COLO829 (cell line): ENCODE measurements at places on chromosomes 16 and 17.

- no peak for DNase-seq
Measured at GRCh38 chr17:62679866-62680377, 52.5 kb downstream of the MRC2 start.

- DNase-seq = no peak
Measured at GRCh38 chr16:29876217-29876593, 13.2 kb upstream of the CDIPT start.

DNA sequence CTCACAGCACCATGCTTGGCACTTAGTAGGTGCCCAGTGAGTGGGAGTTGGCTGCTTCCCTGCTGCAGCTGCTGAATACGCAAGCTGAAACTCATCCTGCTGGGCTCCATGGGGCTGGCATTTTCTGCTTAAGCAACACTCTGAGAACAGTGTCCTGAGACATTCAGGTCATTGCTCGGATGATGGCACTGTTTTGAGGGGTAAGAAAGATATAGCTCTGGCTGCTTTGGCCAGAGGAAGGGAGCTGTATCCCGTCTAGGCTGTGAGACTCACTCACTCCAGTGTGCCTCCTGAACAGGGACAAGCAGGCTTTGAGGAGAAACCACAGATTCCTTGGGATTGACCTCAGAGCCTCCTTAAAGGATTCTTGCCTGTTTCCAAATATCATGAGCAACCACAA lies 120.5 kb downstream of the CLEC16A start:
- DNase-seq = no peak

- no peak for DNase-seq
Measured at GRCh38 chr16:50567651-50568050, 19.5 kb downstream of the NKD1 start.

- no peak for DNase-seq
Measured at GRCh38 chr17:45336390-45337182, 19.8 kb upstream of the MAP3K14 start.

GRCh38 chr16:27312580-27313421 lies 973 bp upstream of the IL4R start:
- DNase-seq = no peak

GRCh38 chr16:65749506-65749905 lies 617.0 kb upstream of the CDH5 start:
- DNase-seq = no peak

GRCh38 chr17:607361-608147 lies 107.1 kb downstream of the VPS53 start:
- no peak for DNase-seq

GRCh38 chr17:35493040-35493439 lies 44.4 kb downstream of the SLFN12L start:
- no peak for DNase-seq

GRCh38 chr17:80790981-80791742 lies 200.5 kb upstream of the CHMP6 start:
- no peak for DNase-seq

- DNase-seq = no peak
Measured at GRCh38 chr16:21642861-21643260, 9.5 kb downstream of the IGSF6 start.

DNA sequence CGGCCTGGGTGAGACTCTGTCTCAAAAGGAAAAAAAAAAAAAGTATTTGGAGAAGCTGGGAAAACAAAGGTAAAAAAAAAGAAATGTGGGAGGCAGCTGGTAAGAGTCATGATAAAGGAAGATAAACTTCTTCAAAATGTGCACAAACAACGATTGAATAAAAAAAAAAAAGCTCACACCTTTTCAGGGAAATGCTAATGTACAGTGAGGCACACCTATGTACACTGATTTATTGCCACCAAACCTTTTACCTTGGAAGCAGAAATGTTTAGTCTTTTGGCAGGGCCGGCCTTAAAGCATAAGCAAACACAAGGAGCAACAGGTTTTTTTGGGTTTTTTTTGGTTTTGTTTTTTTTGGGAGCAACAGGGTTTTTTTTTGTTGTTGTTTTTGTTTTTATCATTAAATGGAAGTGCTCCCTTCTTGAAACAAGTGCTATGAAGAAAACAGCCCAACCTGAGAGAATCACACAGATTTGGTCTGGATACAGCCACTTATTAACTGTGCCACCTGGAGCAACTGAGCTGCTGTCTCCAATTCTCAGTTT lies 29.8 kb upstream of the KCNJ2 start:
- DNase-seq = no peak

GRCh38 chr16:48960830-48961229 lies 320.8 kb downstream of the CBLN1 start:
- DNase-seq = no peak

DNA sequence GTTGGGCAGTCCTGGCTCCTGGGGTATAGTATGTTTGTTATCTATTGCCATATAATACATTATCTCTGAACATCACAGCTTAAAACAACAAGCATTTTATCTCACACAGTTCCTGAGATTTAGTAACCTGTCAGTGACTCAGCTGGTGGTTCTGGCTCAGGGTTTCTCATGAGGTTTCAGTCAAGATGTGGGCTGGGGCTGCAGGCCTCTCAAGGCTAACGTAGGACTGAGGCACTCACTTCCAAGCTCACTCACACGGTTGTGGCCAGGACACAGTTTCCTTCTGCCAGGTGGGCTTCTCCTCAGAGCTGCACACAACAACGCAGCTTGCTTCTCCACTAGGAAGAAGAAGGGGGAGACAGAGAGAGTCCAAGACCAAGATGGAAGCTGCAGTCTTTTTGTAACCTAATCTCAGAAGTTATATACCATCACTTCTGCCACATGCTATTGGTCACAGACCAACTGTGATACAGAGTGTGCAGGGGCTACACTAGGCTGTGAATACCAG lies 10.3 kb upstream of the MED13 start:
- no peak for DNase-seq
